ENCODE measurements at places on chromosomes 11 and 22.

DNA sequence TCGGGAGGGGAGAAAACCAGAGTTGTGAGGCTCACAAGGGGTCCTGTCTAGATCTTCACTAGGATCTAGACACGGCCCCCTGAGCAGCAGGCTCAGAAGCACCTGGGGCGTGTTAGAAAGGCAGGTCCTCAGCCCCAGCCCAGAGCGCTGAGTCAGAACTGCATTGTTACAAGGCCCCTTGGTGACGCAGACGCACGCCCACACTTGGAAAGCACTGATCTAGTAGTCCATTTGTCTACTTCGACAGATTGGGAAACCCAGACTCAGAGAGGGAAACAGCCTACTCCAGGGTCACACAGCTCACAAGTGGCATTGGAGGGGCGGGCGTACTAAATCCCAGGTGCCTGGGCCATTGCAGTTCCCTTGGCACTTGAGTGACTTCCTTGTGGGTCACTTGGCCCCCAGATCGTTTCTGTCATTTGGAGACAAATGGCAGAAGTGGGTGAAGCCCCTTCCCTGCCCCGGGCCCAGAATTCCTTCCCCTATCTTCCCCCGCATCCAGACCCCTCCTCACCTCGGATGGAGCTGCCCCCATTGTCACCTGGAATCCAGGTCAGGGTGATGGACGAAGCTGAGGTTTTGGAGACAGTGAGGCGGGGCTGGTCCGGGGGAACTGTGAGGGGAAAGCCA, 110.8 kb downstream of the CEP164 start:
- no peak for DNase-seq

DNA sequence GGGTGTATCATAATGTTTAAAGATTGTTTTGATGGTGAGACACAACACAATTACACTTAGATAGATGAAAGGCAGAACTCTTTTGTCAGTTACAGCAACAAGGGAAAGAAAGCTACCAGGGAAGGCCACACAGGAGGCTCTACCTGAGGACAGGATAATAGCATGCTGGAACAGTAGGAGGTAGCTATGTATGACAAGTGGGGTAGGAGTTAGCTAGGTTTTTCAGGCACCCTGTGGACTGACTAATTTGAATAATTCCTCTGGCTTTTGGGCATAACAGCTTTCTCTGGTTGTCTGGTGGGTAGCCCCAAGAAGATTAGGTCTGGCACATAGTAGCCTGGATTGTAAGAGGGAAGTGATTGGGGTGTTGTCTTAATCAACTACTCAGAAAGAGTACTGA, 475.4 kb upstream of the CHORDC1 start:
- no peak for DNase-seq

DNA sequence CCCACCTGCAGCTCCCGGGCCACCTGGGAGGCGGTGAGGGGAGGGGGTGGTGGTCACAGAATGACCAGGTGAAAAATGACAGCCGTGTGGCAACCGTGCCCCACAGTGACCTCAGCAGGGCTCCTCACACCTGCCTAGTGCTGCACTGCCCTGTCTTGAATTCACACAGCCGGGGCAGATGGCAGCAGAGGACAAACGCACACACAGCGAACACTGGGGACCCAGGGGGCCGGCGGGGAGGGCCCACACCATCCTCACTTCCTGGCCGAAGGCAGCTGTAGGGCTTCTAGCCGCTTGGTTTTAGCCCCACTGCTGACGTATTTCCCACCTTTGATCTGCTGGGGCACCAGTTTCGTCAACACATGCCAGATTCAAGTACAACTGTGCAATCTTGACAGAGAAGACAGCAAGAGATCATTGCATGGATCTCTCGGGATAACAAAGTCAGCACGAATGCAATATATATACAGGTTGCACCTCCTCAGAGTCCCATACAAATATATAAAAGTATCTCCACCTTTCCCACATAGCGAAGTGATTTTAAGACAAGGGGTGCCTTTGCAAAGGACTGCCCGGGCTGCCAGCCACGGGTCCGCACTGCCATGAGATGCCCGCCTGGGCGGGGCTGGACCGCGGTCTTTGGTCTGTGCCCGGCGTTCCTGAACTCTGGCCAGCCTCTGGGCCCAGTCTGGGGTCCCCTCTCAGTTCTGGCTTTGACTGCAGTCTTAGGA, 26.9 kb downstream of the TRMU start:
- no peak for DNase-seq

DNA sequence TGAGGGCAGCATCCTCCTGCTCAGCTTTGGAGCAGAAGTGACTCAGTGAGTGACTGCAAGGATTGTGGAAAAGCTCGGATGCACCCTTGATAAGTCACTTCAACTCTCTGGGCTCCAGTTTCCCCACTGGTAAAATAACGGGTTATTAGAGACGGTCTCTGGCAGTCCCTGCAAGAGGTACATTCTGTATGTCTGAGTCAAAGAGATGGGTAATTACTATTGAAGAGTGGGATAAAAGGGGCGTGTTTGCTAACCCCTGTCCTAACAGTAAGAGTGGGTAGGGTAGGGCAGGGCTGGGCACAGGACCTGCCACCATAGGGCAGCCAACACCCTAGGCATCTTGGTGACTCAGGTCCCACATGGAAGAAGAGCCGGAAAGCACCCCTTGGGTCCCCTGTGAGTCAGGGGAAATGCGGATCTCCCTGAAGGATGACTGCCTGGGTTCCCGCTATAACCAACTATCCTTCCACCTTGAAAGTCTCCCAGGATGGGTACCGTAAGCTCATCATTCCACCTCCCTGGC, 7.3 kb upstream of the AHNAK start:
- no peak for DNase-seq

DNA sequence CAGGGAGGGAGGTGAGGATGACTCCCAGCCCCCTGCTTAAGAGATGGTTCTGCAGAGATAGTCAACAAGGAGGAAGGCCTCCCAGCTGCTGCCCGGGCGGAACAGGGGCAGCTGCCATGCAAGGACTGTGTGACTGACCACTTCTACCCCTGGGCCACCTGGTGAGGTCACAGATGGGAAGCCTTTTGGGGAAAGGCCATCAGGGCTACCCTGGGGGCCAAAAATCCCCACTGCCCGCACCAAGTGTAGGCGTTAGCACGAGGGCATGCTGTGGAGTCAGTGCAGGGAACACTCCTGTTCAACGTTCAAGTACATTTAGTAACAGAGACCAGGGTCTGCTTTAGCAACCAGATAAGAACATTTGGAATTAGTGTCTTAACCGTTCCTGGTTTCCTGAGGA, 372.9 kb downstream of the BRD1 start:
- no peak for DNase-seq

- no peak for DNase-seq
These were observed 36.4 kb downstream of the DEPDC5 start for GRCh38 chr22:31790240-31790639.

DNA sequence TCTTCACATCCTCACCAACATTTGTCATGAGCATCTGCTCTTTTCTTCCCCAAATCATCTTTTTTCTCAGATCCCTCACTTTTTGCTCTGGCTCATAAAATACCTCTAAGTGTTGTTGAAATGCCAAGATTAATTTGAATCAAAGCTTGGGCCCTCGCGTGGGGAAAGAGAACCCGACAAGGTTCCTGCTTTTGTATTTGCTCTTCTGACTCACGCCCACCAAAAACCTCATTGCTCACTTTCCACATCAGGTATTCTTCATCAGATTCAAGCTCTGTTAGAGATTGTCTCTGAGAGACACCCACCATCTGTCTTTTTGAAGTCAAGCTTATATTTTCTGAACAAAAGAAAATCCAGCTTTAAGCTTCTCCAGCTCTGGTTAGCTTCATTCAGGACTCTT, 52.9 kb upstream of the FBXO3 start:
- no peak for DNase-seq

- DNase-seq = no peak
These were observed 60.2 kb downstream of the PDHX start for GRCh38 chr11:34976496-34977088.

DNA sequence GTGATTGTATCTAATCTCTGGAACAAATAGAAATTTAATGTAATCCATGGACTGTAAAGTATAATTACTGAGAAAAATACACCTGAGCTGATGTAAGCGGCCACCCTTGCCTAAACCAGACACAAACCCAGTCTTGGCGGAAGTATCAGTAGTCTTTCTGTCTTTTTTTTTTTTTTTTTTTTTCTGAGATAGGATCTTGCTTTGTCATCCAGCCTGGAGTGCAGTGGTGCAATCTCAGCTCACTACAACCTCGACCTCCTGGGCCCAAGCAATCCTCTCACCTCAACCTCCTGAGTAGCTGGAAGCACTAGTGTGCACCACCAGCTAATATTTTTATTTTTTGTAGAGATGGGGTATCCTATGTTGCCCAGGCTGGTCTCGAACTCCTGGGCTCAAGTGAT, 5.5 kb upstream of the CXCR5 start:
- no peak for DNase-seq

- no peak for DNase-seq
These were observed 18.3 kb downstream of the ANKK1 start for GRCh38 chr11:113405724-113406478.

DNA sequence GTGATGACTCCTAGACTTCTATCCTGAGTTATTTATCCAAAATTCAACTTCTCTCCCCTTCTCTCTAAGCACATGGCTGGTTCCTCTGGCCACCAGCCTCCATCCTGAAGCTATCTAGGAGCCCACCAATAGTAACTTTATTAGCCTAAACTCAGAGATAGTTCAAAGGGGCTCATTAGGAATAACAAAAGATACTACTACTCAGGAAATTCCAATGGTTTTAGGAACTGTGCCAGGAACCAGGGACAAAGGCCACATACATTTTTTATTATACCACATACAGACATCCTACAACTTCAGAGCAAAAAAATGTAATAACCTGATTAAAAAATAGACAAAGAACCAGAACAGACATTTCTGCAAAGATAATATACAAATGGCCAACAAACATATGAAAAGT, 27.9 kb downstream of the SLC25A17 start:
- DNase-seq = no peak

- no peak for DNase-seq
These were observed 24.7 kb downstream of the CAPN1 start for GRCh38 chr11:65206441-65206841.

DNA sequence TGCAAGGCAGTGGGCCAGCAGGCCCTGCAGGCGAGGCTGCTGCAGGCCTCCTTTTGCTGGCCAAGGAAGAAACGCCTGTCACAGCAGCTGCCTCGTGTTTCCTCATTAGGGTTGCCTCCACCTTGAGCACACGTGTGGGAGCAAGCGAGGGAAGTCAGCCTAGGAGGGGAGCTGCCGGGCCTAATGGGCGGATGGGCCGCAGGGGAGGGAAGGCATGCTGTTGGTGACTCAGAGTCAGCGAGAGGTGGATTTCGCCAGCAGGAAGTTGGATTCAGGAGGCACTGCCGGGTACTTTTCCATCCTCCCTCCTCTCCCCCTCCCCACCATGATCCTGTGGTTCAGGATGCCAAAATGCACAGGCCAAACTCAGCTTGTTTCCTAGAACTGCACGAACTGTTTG, 498.7 kb downstream of the METTL15 start:
- DNase-seq = no peak

GRCh38 chr22:33470456-33470855, 412.3 kb upstream of the SYN3 start:
- DNase-seq = no peak

DNA sequence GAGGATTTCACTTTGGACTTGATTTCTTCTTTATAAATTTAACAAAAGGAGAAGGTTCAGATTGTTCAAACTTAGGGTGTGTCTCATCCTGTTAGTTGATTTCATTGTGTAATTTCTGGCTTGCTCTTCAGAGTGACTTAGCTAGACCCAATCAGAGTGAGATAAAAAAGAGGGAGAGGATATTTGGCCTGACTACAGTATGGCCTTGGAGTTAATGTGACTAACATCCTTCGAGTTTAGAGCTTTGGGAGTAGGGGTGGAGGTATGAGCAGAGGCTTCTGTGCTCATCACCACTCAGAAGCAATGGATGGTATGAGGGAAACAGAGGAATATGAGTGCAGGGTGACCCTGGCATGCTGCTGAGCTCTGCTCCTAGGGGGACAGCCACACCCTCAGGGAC, 114.2 kb downstream of the ME3 start:
- DNase-seq = no peak

DNA sequence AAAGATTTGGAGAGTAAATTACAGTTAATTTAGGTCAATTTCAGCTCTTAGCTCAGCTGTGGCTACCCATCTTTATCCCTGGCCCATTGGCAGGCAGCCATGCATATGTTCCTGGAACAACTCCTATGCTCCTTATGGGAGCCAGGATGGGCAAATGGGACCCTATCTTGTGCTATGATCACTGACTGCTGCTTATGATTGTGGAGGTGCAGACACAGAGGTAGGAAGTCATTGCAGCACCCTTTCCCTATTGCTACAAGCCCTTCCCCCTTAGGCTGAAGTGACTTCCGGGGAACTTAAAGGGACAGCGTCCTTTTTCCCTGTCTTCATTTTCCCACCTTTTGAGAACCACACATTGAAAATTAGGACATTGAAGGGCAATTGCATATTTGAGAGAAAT, 112.7 kb downstream of the FCHSD2 start:
- DNase-seq = no peak

DNA sequence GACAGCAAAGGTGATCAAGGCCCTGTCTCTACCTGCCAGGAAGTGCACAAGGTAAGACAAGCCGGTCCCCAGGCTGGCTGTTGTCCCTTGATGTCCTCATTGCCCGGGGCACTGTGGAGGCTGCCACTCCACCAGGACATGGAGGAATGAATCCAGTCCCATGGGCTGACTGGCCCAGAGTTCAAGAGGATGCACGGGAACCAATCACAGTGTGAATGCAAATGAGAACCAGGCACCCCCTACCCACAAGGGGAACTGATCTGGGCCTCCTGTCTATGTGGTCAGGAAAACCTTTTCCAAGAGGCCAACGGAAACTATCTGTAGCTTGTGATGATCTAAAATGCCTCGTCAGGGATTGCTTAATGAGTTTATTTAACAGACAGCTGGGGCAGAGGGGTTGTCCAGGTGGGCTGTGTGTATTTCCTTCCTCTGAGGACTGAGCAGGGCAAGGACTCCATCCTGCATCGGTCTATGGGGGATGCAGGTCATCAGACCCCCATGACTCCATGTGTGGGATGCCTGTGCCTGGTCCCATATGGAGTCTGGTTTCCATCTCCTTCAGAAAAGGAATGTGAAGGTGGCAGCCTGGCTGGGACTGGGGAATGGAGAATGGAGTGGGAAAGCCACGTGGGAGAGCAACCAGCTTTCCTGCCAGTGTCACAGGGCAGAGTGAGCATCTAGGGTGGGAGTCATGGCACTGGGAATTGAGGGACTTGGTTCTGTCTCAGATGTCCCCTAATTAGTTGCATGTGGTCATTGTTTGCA, 60.5 kb downstream of the CD82 start:
- peak; percentile 36 for DNase-seq

DNA sequence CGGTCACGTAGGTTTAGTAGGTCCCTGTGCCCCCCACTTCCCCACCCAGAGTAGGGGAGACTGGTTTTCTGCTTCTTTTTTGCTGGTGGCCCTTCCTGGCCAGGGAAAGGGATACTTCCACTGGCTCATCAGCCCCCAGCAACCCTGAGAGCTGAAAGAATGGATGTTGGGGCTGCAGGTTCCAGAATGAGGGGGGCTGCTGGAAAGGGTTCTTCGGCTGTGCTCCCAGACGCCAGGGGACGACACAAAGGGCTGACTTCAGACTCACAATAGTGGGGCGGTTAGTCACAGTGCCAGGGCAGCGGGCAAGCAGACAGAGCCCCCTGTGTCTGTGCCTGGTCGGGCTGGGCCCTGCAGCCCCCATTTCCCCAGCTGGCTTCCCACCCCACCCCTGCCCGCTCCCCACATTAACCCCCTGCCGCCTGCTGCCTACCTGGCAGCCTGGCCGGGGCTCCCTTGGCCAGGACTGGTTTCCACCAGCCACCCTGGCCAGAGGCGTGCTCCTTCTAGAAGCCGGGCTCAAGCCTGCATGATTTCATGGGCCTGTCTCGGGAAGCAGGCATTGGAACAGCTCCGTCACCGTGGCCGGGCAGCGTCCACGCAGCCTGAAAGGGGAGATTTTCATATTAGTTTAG, 79.1 kb upstream of the WNT7B start:
- no peak for DNase-seq

Data from T47D (cell line).